ENCODE measurements at places on chromosomes 3 and 15.

GRCh38 chr3:33171580-33171979, 47.0 kb downstream of the SUSD5 start:
- no peak for DNase-seq

- DNase-seq: no peak
Observed at GRCh38 chr3:53239800-53240199, 16.0 kb downstream of the TKT start.

- peak; percentile 97 for DNase-seq
Observed at GRCh38 chr3:117628823-117629291, 919.3 kb downstream of the TUSC7 start.

DNA sequence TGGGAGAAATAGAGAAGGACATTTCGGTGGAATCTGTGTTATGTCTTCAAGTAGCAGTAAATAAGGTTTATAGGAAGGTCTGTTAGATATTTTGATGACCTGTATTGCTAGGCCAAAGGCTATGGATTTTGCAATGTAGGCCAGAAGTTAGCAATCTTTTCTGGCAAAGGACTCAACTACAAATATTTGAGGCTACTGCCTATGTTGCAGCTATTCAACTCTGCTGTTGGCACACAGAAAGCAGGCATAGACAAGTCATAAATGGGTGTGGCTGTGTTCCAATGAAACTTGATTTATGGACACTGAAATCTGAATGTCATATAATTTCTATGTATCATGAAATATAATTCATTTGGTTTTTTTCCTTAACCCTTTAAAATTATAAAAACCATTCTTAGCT, 438.7 kb upstream of the C2CD4B start:
- no peak for DNase-seq

DNA sequence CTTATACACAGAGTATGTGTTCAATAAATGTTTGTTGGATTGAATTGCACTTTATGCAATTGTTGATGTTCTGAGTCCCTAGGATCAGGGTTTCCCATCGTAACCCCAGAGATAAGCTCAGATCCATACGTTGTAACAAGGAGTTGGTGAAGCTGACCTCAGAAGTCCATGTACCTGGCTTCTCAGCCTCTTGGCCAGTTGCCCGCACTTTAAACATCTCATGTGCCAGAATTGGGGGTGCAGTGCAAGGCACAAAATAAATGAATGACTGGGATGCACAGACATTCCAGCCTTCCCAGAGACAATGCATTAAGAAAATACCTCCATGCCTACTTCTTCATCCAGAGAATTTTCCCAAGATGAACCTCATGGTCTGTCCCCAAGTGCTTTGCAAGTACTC, 142.9 kb upstream of the IL12A start:
- DNase-seq: no peak

DNA sequence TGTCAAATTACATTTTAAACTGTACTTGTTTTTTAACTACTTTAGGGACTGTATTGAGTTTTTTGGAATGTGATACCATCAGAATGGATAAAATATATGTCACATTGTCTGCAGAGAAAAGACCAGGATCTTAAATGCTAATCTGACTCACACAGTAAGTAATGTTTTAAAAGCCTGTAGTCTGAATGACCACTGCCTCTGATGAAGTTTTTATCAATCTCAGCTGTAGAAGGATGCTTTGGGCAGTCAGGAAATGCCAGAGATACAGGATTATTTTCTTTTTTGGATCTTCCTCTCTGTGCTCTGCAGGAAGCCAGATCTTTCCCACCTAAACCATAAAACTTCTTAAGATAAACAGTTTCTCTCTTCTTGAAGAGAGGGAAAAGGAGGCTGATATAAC, 73.1 kb upstream of the PRTG start:
- DNase-seq: no peak

DNA sequence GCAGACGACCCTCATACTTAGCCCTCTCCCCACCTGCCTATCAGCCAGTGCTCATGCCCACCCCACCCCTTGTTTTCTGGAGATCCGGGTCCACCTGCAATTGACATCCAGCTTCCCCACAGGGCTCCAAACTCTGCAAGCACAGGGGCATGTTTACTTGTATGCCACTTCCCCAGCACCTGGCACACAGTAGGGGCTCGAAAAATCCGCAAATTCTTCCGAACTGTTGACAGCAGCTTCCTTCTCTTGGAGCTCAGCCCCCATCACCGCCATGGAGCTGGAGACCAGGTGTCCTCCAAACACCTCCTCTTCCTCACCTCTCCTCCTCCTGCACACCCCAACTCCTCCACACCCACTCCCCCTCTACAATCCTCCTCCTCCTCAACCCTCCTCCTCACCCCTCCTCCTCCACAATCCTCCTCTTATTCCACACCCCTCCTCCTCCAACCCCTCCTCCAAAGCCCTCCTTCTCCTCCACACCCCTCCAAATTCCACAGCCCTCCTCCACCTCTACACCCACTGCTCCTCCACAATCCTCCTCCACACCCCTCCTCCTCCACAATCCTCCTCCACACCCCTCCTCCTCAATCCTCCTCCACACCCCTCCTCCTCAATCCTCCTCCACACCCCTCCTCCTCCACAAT, 70.4 kb upstream of the BLM start:
- no peak for DNase-seq

DNA sequence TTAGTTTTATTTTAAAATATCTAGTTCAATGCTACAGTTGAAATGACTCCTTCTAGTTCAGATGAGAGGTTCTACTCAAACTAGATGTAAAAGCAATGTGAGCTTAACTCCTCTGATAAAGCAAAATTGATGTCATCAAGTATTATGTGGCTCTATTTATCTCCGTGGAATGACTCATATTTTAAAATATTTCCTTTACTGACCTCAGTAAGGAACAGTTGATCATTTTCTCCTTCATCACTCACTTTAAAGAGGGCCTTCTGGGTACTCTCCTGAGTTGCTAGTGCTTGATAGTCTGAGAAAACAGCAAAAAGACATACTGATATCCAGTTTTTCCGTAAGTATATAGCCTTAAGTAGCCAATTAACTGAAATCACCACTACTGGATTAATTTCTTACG, 1099.3 kb downstream of the ROBO2 start:
- no peak for DNase-seq

GRCh38 chr3:116020989-116021388, 397.7 kb downstream of the GAP43 start:
- no peak for DNase-seq

GRCh38 chr15:85929786-85930185, 135.1 kb upstream of the KLHL25 start:
- DNase-seq: no peak

DNA sequence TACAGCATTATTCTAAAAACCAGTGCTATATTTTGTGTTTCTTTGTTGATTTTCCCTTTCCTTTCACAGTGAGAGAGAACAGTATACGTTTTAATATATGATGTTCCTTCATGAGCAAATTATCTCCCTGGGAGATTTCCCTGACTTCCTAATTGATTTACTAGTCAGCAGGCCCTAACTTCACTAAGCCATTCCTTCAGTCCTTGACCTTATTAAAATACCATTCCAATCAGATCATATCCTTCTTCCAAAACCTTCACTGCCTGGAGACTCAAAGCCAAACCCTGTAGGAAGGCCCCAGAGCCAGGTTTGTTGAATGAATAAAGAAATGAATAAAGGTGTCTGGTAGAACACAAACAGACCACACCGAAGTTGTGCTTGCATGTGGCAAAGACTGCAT, 43.8 kb upstream of the ARHGEF3 start:
- DNase-seq: no peak

DNA sequence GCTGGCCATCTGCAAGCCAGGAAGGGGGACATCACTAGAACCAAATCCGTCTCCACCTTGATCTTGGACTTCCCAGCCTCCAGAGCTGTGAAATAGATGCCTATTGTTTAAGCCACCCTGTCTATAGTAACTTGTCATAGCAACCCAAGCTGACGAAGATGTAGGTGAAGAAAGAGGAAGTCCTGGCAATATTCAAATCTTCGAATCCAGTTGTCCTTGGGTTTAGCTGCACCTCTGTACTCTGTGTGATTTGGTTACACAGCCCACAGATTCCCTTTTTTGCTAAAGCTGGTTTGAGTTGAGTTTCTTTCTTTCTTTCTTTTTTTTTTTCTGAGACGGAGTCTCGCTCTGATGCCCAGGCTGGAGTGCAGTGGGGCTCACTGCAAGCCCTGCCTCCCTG, 68.0 kb upstream of the XCR1 start:
- peak; percentile 48 for DNase-seq

GRCh38 chr3:190375671-190376070, 12.3 kb upstream of the CLDN16 start:
- DNase-seq: no peak

DNA sequence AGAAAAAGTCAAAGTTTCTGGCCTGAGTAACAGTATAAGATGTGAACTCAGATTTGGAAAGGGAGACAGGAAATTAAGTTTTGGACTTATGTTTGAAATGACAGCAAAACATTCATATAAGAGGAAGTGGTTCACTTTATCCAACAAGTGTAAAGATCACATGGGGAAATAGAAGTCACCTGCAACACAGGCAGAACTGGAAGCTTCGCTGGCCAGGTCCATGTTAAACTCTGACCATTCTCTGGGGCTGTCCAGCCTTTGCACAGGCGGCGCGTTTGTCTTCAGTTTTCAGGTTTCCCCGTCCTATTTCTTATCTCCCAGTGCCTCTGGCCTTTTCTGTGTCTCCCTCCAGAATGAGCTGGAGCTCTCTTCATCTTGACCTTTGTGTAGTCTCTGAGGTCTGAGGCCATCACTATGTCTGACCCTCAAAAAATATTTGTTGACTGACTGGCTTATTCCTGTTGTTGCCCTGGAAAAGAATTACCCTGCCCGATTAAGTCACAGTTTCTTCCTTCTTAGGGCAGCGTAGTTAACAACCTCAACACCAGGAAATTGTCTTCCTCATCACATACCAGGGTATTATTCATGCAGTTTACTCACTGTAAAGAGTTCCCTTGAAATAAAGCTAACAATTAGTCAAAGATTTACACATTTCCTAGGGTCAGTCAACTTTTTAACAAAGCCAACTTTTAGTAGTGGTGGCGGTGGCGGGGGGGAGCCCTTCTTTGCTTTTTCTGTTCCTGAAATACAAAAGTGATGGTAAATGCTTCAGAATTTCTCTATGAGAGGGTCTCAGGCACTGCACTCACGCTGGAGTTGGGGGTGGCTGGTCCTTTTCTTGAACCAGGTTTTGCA, 959 bp upstream of the RASA2 start:
- DNase-seq: no peak

- DNase-seq: peak; percentile 61
Observed at GRCh38 chr3:112973325-112974177, 1.4 kb downstream of the CD200R1 start.

DNA sequence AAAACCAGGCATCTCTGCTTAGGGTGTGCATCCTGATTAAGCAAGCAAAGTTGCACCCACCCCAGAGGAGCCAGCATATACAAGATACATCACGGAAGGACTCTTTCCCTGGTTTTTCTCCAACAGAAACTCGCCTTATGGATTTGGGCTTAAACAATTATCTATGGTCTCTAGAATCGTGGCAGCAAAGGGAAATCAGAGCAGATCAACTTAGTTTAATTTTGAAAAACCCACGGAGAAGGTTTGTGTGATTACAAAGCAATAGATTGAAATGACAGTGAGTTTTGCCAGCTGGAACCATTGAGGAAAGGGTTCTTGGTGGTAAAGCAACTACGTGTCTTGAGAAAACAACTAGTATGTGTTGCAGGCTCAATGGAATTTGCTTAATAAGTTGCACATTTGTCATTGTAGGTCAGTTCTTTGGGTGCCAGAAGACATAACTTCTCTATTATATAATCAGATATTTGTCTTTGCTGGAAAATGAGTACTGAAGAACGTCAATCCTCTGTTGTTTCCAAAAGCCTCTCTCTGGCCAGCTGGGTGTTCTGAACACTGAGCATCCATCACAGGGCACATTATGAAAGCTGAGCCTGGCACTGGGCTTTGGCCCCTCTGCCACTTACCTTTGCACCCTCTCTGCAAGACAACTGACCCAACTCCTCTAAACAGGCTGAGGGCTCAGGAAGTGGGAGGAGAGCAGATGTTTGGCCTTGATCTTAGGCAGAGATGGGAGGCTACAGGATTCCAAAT, 75.7 kb upstream of the FBN1 start:
- no peak for DNase-seq

DNA sequence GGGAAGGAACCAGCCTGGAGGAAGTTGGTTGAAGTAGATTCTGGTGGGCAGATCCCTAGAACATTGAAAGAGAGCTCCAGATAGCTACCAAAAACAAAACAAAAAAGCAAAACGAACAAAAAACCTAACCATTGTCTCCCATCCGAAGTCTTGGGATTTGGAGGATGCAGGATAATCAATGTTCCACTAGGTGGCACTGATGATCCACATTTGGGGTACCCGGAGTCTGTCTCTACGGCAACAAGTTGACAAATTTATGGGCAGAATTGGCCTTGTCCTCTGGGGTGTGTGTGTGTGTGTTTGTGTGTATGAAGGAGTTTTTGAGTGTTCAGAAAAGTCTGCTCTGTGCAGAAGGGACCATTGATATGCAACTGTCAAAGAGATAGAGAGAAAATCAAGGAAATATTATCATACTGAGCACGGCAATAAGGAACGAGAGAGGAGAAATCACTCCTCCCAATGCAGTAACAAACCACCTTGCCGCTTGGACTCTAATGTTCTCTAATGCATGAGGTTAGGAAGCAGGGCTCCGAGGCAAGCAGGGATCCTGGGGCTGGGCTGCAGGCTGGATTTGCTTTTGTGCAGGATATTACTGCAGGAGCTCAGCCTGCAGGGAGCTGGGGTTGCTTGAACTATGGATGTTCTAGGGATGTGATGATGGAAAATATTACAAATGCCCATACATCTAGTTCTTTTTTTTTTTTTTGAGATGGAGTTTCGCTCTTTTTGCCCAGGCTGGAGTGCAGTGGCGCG, 59.8 kb upstream of the KLHL25 start:
- peak; percentile 73 for DNase-seq

DNA sequence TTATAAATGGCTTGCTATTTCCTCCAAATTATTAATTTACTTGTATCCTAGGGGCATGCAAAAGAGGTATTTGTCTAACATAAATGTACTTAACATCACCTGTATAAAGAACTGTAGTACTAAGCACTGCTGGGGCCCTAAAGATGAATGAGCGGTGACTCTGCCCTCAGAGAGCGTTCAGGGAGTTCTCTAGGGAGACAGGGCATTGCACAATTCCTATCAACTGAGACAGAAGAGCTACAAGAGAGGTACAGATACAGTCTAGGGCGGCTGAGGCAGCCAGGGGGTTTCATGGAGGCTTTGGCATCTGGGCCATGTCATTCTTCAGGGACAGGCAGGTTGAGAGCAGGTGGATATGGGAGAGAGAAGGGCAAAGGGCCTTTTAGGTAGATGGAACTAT, 39.9 kb upstream of the PARL start:
- no peak for DNase-seq

GRCh38 chr3:150755902-150756301, 7.1 kb downstream of the SIAH2 start:
- no peak for DNase-seq

GRCh38 chr3:65284961-65285360, 597.2 kb upstream of the ADAMTS9 start:
- no peak for DNase-seq

GRCh38 chr15:65213241-65213640, 2.0 kb upstream of the CILP start:
- DNase-seq: no peak

- no peak for DNase-seq
Observed at GRCh38 chr15:80727196-80727595, 32.1 kb downstream of the ABHD17C start.

- DNase-seq: no peak
Observed at GRCh38 chr3:178087376-178087775, 448.9 kb upstream of the KCNMB2 start.
